ENCODE measurements at places on chromosomes 7 and 10.

DNA sequence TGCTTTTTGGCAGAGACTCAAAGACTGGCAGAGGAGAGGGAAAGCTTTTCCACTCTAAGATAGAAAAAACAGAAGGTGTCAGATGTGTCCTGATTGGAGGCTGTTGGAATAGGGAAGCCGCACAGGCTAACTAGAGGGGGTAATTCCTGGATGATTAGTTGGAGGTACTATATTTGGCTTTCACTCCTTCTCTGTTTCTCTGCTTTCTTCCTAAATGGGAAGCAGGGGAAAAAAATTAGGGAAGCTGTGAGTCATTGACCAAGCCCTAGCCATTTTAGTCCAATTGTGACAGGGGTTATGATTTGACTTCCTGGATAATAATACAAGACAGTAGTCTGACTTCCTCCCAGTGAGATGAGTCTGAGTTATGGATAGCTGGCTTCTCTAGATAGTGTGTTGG is 475.2 kb upstream of the CELF2 start:
- no peak for DNase-seq

- DNase-seq, result no peak
Measured at GRCh38 chr7:3201306-3201705, 99.7 kb upstream of the SDK1 start.

- no peak for DNase-seq
Measured at GRCh38 chr10:45063591-45064231, 63.0 kb downstream of the ZNF22 start.

DNA sequence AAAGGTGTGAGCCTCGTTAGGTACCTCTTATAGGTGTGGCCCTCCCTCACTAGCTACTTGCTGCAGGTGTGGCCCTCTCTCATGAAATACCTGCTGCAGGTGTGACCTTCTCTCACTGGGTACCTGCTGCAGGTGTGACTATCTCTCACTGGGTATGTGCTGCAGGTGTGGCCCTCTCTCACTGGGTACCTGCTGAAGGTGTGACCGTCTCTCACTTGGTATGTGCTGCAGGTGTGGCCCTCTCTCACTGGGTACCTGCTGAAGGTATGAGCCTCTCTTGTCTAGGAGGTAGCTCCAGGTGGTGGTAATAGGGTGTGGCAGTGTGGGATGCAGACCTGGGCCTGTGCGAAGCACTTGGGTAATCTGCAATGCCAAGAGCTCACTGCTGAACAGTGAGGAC is 170.7 kb upstream of the PLPP4 start:
- no peak for DNase-seq

DNA sequence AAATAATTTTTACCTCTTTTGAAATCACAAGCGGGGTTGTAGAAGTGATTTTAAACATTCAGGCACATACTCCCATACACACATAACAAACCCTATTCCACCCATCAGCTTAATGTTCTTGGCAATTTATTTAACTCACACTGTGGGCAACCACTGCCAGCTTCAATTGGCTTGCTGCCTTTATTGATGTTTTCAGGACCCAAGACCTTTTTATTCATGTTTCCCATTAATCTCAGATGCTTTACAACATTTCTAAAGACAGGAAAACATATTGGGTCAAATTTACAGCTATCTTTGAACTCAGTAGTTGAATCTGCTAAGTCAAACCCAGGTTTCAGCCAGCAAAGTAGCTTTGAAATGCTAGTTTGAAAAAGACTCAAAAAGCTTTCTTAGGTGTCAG is 72.9 kb upstream of the TEX47 start:
- no peak for DNase-seq

DNA sequence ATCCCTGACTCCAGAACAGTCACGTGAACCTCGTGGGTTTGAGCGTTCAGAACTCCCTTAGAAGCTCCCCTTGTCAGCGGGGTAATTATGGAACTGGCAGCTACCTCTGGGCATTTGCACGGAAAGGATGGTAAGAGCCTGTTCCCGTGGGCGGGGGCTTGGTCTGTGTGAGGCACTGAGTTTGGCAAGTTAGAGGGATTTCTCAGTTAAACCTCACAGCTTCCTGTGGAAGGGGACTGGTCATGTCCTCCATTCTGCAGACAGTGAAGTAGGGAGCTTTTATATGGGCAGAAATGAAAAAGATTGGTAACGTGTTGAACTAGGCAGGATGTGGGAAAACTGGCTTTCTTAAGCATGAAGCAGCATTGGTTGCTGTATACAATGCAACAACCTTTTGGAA is 16.0 kb downstream of the PALD1 start:
- peak; percentile 32 for DNase-seq

- no peak for DNase-seq
Measured at GRCh38 chr7:43629857-43630256, 46.9 kb downstream of the STK17A start.

DNA sequence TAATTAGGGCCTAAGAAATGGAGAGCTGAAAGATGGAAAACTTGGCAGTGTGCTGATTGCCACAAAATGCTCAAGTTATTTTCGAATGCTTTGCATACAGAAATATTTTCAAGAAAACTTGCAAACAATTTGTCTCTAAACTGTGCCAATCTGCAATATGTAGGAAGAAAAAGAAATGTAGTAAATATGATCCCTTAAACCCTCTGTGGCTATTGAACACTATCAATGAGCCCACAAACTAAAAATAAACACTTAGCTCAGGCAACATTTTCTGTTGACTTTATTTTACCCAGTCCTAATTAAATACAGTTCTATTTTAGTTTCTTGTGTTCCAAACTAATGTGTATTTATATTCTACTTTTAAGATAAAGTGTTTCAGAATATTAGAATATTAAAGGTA is 342.1 kb downstream of the SEMA3D start:
- DNase-seq, result no peak

DNA sequence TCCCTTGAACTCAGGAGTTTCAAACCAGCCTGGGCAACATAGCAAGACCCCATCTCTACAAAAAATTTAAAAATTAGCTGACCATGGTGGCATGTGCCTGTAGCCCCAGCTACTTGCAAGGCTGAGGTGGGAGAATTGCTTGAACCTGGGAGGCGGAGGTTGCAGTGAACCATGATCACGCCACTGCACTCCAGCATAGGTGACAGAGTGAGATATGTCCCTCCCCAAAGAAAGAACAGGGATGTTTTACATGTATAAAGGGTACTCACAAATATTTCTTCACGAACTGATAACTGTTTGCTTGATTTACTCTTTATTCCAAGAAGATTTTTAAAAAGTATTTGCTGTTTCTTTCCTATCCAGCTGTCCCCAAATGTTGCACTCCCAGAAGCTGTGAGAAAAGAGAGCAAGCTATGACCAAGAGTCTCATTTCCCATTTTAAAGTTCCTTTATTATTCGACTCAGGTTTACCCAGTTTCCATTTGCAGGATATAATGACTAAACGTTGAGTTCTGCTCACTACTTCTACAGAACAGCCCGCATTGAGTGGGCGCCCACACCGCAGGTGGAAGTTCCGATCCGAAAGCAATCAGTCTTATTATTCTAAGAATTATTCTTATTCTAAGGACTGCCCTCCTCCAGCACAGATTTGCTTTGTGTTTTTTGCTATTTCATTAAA is 90.7 kb downstream of the APBB1IP start:
- no peak for DNase-seq

- DNase-seq, result no peak
Measured at GRCh38 chr7:144817001-144817400, 18.9 kb downstream of the TPK1 start.

DNA sequence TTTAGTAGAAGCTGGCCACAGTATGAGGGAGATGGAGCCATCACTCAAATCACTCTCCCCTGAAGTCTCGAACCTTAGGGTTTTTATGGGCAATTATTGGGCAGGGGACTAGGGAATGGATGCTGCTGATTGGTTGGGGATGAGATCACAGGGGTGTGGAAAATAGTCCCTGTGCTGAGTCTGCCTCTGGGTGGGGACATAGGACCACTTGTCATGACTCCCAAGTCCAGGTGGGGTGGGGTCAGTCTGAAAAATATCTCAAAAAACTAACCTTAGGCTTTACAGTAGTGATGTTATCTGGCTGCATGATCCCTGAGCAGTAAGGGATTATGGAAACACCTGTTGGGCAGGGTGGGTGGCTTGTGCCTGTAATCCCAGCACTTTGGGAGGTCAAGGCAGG is 98.6 kb downstream of the XRCC2 start:
- no peak for DNase-seq
